ENCODE measurements at places on chromosomes 5 and 9.

GRCh38 chr5:134130239-134130945 lies 15.9 kb downstream of the TCF7 start:
- DNase-seq = no peak

- no peak for DNase-seq
Observed at GRCh38 chr5:18216729-18217128, 582.5 kb downstream of the TAF11L14 start.

DNA sequence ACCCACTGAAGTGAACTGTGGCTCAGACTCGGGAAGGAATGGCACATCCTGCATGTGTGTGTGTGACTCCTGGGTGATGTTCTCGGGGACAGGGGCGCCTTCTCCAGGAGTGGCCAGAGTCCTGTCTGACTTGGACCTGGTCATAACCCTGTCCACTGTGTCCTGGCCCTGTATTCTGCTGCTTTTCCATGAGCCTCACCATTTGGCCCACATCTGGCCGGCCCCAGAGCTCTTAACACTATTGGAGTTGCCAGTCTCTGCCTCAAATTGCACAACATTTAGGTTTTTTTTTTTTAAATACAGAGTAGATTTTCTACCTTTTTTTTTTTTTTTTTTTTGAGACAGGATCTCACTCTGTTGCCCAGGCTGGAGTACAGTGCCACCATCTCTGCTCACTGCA lies 278.3 kb upstream of the TUT7 start:
- DNase-seq = no peak

DNA sequence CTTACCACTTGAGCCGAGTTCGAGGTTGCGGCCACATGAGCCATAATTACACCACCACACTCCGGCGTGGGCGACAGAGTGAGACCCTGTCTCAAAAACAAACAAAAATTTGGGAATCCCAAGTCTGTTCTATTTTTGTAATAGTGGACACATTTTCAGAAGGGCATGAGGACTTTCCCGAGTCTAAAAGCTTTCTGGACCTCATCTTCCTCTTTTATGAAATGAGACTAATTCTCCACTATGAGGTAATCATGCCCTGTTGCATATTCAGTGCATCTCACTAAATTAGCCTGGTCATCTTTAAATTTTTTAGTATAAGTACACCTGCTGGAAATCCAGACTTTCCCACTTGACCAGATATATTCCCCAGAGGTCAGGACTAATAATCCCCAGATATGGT lies 55.7 kb downstream of the GGTA1 start:
- no peak for DNase-seq

GRCh38 chr5:138386290-138386689 lies 33.8 kb downstream of the KDM3B start:
- DNase-seq = no peak

DNA sequence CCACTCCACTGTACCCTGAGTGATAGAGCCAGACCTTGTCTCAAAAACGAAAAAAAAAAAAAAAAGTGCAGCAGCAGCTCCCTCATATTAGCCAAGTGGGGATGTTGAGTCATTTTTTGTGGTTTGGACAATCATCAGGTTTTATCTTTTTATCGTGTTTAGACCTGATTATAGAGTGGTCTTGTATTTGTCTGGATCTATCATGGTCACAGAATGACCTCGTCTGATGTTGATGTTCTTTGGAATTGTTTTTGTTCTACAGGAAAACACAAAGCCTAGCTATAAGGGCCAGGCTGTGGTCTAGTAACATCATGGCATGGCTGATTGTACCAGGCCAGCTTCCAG lies 1.6 kb upstream of the FBXW11 start:
- DNase-seq = no peak

All from CD8-positive, alpha-beta memory T cell (primary cell).